ENCODE measurements at places on chromosomes 6 and 20.

DNA sequence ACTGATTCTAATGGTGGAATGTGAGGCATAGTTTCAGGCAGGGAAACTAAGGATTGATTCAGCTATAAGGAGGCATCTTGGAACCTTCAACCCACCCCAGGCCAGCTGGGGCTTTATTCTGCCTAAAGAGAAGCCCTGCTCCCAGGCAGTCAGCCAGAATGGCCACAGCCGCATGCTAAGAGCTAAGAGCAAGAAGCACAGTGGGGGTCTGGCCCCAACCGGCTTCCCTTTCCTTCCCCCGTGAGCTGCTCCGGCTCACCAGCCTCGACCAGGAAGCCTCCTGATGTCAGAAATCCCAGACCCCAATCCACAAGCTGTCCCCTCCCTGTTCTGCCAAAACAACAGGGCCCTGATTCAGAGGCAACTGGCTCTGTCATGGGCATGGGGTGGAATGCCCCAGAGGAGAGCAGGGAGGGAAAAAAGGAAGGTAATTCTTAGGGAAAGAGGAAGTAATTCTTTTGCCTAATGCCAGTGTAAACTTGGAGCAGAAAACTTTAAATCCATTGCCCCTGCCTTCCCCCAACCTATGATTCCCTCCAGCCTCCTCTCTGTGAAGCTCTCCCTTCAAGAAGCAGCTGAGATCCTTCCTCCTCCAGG is 6.9 kb downstream of the GRM4 start:
- DNase-seq = no peak

DNA sequence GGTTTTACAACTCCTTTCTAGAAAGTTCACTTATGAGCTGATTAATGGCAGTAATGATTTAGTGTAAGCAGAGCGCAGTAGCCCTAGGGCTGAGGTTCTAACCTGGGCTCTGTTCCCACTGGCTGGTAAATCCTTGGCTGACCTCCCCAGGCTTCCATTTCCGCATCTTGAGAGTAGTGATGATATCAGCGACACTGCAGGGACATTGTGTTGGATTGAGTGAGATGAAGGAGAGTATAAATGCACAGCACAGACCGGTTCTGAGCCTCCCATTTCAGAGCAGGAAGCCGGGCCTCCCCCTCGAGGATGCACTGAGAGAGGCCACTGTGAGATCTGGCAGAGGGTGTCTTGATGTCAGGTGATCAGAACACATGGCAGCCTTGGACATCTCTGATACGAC is 477.2 kb upstream of the SULF2 start:
- DNase-seq = no peak

DNA sequence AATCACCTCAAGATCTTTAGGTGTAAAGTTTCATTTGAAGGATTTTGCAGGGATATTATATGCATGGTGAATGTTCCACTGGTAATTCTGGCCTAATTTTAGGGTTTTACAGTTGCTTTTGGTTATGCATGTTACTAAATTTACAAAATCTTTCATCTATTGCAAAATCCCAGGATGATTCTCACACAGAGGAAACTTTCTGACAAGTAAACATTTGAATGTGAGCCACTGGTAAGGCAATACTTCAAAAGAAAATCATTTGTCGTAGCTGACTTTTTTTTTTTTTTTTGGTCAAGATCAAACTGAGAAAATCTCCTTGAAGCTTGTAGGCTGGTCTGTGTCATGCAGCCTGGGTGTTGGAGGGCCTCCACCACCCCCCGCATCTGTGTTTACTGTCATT is 141.9 kb upstream of the EXOC2 start:
- no peak for DNase-seq

GRCh38 chr6:2684103-2684749 is 66.5 kb downstream of the MYLK4 start:
- DNase-seq = no peak

DNA sequence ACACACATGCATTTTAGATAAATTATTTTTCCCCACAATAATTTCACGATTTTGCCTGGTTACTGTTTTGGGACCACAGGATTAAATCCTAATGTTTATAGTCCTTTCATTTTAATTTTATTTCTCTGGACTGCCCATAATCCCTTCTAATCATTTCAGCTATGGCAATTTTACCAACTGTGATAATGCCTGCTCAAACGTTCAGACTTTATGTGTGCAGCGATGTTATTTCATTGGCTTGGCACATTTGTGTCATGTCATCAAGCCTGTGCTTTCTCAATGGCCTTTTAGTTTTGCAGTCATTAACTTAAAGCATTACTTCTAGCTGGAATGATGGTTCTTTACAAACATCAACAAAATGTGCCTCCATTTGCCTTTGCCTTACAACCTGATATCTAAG is 140.6 kb upstream of the HSF2 start:
- DNase-seq = no peak

DNA sequence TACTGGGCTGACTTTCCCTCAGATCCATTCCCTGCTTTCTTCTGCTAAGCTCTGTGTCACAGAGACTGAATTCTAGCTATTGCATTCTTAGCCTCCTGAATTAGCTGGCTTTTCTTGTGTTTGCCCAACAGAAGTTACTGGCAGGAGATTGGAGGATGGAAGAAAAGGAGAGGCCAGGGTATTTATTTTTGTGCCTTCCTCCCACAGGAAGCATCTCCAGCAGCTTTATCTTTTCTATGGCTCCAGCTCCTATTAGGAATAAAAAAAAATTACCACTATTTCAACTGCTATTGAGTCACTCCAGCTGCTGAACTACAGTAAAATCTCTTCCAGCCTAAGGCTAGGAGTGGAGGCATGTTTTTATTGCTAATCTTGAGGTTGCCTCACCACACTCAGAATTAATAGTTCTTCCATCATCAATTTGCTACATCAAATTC is 492.4 kb downstream of the RFPL4B start:
- no peak for DNase-seq
